SJSA1 (cell line): ENCODE measurements at places on chromosomes 16 and 17. TPM values are rescaled to one million over a fixed set of nuclear protein-coding genes. Genes with fewer than 3 reads are reported as not detected.
A peak's percentile ranks its signal among the peaks of the same experiment; 100 is the strongest.

DNA sequence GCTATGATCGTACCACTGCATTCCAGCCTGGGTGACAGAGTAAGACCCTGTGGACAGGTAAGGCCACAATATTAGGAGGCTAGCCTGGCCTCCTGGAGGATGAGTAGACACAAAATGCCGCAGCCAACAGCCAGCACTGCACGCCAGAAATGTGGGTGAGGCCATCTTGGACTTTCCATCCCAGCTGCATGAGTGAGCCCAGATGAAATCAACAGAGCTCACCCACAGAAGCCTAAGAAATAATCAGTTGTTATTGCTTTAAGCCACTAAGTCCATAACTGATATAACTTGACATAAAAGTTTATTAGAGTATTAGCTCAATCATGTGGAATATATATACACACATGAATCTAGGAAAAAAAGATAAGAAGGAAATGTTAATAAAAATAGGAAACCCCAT lies 101.7 kb downstream of the CDYL2 start:
- H3K27ac ChIP-seq = no peak overlapping the region
- DNase-seq = no peak
- no peaks in the 10 kb centered on the region for H3K36me3 ChIP-seq
- no peaks in the 10 kb centered on the region for H3K27me3 ChIP-seq
- H3K4me1 ChIP-seq = no peaks in the 10 kb centered on the region

DNA sequence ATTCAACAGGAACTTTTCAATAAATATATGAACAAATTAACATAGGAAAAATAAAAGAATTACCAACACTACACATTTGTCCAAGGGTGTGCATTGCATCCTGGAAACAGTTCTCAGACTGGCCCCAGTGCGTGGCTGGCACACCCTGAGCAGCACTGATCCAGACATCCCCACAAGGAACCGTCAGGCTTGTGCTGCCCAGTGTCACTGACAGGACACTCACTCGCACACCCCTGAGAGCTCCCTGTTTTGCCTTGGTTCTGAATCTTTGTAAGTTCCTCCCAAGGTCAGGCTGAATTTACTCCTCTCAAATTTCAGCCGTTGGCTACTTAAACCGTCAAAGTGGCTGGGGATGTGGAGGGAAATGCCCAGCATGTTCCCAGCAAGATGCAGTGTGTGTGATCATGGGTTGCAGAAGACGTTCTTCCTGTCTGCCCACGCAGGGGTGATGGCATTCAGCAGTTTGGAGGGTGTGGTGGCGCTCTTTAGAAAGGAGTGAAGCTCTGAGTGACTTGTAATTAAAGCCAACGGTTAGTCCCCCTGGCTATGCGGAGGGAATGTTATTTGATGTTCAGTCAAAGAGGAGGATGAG lies 1.7 kb downstream of the MT2A start:
- H3K36me3 ChIP-seq = no peaks in the 10 kb centered on the region
- H3K4me1 ChIP-seq = peaks cover 82% of the 10 kb centered on the region
- H3K4me3 ChIP-seq = peak overlapping the region; percentile 47

GRCh38 chr16:23534868-23535860 lies 22.0 kb downstream of the EARS2 start:
- no peak overlapping the region for H3K4me3 ChIP-seq
- no peak for DNase-seq
- peaks cover 71% of the 10 kb centered on the region for H3K36me3 ChIP-seq
- H3K27ac ChIP-seq = no peak overlapping the region

DNA sequence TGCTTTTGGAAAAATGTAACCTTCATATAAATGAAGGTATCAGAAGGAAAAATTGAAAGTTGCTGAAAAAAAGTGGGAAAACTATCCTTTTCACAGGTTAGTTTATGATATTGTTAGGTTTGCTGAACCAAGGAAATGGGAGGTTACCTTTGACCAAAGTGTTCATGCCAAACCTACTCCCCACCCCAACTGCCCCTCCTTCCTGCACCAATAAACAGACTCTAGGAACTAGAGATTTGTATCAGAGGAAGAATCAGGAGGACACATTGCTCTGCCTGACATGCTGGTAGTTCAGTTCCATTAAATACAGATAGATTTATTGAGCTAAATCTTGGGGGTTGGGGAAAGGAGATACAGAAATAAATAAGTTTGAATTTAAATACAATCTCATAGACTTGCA lies 18.2 kb downstream of the MYH8 start:
- no peaks in the 10 kb centered on the region for H3K27me3 ChIP-seq
- no peak overlapping the region for H3K27ac ChIP-seq
- H3K36me3 ChIP-seq = no peaks in the 10 kb centered on the region
- H3K4me1 ChIP-seq = no peaks in the 10 kb centered on the region
- H3K4me3 ChIP-seq = no peak overlapping the region

DNA sequence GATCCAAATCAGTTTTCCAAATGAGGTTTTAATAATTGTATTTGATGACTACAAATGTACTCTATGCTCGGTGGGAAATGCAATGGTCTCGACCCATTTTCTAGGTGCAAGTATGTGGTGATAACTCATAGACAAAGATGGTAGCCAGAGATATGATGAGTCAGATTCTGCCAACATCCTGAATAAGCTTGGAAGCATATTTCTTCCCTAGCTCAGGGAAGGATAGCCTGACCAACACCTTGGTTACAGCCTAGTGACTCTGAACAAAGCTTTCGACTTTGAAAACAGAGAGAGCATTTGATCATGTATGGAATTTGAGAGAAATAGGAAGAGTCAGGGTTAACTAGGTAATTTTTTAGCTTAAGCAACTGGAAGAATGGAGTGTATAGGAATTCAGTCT lies 128.3 kb upstream of the MYOCD start:
- no peak for DNase-seq
- H3K4me1 ChIP-seq = 0 out of 2 replicates have a peak, but pooled peaks cover 3% of the 10 kb centered on the region
- H3K36me3 ChIP-seq = no peaks in the 10 kb centered on the region
- H3K27me3 ChIP-seq = no peaks in the 10 kb centered on the region
- no peak overlapping the region for H3K4me3 ChIP-seq

Gene WFIKKN2
- not detected in 2 replicates for total RNA-seq

DNA sequence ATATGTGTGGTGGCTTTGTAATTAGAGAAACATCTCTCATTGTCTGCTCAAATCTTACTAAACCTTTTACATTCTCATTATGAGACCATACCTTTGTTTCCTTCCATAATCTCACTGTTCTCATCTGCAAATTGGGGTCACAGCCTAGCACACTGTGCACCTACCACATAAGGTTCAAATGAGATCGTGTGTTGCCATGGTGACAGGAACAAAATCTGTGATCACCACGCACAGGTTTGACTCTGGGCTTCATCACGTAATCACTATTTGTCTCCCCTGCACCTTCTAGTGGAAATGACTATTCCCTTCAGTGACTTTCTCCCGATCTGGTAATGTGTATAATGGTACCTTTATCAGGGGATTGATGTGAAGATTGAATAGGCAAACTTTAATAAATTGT lies 26.1 kb downstream of the CDH8 start:
- no peaks in the 10 kb centered on the region for H3K4me1 ChIP-seq
- no peak overlapping the region for H3K4me3 ChIP-seq
- no peaks in the 10 kb centered on the region for H3K36me3 ChIP-seq
- no peak overlapping the region for H3K27ac ChIP-seq

Gene OGFOD3
- total RNA-seq = 87.6 and 105 TPM in 2 replicates

Gene CDC42EP4
- total RNA-seq = 55.2 and 76.1 TPM in 2 replicates

DNA sequence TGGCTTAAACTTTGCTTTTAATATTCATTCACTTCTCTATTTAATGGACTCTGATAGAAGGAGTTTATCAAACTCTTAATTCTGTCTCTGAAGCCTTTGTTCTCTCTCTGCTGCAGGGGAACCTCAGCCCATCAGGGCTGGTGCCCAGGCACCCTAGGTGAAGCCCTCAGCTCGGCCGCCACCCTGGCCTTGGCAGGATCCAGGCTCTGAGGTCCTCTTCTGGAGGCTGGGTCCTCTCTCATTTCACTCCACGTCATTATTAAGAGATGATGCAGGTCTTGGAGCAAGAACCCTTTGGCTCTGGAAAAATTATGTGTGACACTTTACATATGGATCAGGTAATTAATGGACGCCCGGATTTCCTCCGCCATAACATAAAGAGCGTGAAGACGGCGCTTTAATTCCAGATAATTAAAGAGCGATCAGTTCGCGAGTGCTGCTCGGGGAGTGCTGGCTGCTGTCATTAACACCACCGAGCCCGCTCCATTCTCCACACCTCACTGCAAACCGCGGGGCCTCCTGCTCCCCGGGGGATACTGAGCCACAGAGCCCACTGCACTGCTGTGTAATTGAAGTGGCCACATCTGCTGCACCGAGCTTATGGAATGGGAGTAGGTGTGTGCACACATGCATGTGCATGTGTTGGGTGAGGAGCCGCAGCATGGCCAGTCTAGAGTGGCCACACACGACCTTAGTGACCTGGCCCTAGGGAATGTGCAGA lies 259.4 kb upstream of the TNRC6C start:
- H3K27ac ChIP-seq = no peak overlapping the region
- no peak overlapping the region for H3K4me3 ChIP-seq
- no peak for DNase-seq

Gene DNAH3
- 0.03 TPM in 1 of 2 replicates, not detected in the other for total RNA-seq

DNA sequence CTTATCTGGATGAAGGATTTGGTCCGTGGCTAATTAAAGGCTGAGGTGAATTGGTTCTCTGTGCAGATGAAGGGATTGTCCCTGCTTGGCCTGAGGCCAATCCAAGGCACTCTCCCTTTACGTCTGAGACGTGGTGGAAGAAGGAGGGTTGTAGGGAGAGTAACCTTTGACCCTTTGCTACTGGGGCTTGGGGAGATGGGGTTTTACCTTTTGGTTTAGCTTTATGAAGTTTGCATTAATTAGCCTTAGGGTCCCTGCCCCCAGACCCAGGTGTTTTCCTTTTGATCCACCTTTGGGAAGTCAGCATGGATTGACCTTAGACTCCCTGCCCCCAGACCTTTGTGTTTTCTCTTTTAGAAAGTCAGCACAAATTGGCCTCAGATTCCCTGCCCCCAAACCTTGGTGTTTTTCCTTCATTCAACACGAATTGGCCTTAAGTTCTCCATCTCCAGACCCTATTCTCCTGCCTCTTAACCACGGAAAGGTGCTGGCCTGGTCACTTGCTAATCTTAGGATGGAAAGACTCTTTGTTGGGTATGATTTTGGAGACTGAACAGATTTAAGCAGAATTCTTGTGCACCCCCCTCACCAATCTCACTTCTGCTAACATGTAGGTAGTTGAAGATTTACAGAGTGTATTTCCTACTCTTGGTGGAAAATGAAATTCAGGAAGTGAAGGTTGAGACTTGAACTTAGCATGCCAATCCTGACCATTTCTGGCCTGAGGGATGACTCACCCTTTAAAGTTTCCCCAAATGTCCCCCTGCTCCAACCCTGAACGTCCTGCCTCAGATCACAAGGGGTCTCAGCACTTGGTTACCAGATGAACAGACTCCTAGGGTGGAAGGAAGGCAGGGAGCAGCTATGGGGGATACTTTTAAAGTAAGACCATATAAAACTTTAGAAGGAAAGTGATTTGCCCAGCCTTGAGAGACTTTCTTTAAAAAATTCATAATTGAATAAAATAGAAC lies 23.1 kb upstream of the MMD start:
- H3K27ac ChIP-seq = no peak overlapping the region
- no peaks in the 10 kb centered on the region for H3K27me3 ChIP-seq
- no peaks in the 10 kb centered on the region for H3K36me3 ChIP-seq
- peaks cover 41% of the 10 kb centered on the region for H3K4me1 ChIP-seq
- H3K4me3 ChIP-seq = no peak overlapping the region

DNA sequence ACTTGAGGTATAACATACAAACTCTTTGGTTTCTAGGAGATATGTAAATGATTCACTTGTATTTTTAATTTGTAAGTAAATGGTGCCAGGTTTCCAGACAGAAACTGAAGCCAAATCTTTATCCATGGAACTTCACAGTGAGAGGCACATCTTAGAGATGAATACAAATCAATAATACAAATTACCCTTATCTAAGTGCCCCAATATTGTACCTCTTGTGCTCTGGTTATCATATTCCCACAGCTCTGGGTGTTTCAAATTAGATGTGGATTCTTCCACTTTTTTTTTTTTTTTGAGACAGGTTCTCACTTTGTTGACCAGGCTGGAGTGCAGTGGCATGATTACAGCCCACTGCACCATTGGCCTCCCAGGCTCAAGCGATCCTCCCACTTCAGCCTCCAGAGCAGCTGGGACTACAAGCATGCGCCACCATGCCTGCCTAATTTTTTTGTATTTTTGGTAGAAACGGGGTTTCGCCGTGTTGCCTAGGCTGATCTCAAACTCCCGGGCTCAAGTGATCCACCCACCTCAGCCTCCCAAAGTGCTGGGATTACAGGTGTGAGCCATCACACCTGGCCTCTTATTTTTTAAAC lies 38.0 kb upstream of the DHX40 start:
- no peaks in the 10 kb centered on the region for H3K36me3 ChIP-seq
- no peak overlapping the region for H3K4me3 ChIP-seq
- DNase-seq = no peak
- no peaks in the 10 kb centered on the region for H3K4me1 ChIP-seq

DNA sequence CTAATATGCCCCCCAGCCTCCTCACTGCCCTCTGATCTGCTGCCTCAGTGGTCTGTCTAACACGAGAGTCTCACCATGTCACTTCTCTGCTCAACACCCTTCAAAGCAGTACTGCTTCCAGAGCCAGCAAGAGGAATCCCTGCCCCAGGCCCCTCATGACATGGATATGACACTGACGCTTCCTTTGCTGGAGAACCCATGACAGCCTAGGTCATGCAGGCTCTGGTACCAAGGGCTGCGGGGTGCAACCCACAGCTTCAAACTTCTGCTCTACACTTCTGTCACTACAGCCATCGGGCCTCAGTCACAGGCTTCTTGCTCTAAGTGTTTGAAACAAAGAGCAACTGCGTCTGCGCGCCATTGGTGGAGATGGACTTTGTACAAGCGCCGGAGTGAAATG lies 32.6 kb upstream of the DLX4 start:
- H3K27me3 ChIP-seq = peaks cover 87% of the 10 kb centered on the region
- H3K36me3 ChIP-seq = no peaks in the 10 kb centered on the region
- no peak overlapping the region for H3K4me3 ChIP-seq
- H3K27ac ChIP-seq = no peak overlapping the region
- no peaks in the 10 kb centered on the region for H3K4me1 ChIP-seq
- no peak for DNase-seq

DNA sequence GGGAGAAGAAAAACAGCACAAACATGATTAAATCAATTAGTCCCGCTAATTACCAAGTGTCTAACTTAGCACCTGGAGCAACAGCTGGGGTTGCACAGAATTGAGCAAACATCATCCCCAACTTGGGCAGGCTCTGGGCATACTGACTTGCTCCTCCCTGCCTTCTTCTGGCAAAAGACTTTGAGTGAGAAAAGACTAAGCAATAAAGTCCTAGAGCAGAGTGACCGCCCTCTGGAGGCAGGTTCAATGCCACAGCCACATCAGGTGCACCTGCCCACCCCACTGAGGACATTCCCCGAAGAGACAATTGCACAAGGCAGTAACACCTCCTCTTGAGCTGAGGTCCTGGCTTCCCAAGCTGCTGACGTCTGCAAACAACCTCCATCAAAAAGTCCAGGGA lies 358.3 kb downstream of the SOX9 start:
- no peak overlapping the region for H3K4me3 ChIP-seq
- no peaks in the 10 kb centered on the region for H3K4me1 ChIP-seq
- no peaks in the 10 kb centered on the region for H3K36me3 ChIP-seq
- no peak for DNase-seq

Gene ZNF624
- 1.3 and 3.9 TPM in 2 replicates for total RNA-seq
